ENCODE measurements at places on chromosomes 1 and 21.

GRCh38 chr1:220551718-220552117 lies 23.8 kb downstream of the MARK1 start:
- no peak overlapping the region for H3K27ac ChIP-seq
- no peaks in the 10 kb centered on the region for H3K36me3 ChIP-seq
- no peak overlapping the region for H3K4me3 ChIP-seq
- no peaks in the 10 kb centered on the region for H3K27me3 ChIP-seq
- no peaks in the 10 kb centered on the region for H3K4me1 ChIP-seq

DNA sequence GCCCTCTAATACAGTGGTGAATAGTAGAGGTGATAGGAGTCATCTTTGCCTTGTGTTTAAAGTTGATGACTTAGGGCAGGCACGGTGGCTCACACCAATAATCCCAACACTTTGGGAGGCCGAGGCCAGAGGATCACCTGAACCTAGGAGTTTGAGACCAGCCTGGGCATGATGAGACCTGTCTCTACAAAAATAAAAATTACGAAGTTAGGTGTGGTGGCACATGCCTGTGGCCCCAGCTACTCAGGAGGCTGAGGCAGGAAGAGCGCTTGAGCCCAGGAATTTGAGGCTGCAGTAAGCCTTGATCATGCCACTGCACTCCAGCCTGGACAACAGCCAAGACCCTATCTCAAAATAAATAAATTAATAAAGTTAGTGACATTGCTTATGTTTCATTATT lies 26.6 kb downstream of the CAPZA1 start:
- no peak overlapping the region for H3K27ac ChIP-seq
- no peaks in the 10 kb centered on the region for H3K27me3 ChIP-seq
- no peak for DNase-seq

DNA sequence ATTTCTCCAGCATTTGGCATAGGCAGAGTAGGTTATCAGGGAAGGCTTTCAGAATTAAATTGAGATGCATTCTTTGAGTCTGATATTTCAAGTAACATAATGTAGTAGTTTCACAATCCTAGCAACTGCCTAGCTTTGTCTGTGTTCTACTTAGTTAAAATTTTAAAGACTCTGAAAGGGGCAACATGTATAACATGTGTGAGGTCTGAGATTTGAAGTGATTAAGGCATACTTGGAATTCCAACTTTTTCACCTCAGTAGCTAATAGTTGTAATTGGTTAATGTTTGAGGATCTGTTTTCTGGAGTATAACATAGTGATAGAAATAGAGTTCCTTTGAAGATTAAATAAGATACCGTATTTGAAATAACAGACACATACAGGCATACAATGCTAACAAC lies 335.2 kb upstream of the BEND5 start:
- H3K36me3 ChIP-seq: no peaks in the 10 kb centered on the region
- no peaks in the 10 kb centered on the region for H3K4me1 ChIP-seq
- no peaks in the 10 kb centered on the region for H3K27me3 ChIP-seq
- no peak overlapping the region for H3K27ac ChIP-seq
- no peak for DNase-seq
- H3K4me3 ChIP-seq: no peak overlapping the region

- DNase-seq: no peak
- H3K4me1 ChIP-seq: peaks cover 8% of the 10 kb centered on the region
- H3K4me3 ChIP-seq: peak overlapping the region; percentile 41
- no peak overlapping the region for H3K27ac ChIP-seq
- no peaks in the 10 kb centered on the region for H3K36me3 ChIP-seq
Observed at GRCh38 chr21:26965040-26965906, 1.6 kb downstream of the ADAMTS5 start.

DNA sequence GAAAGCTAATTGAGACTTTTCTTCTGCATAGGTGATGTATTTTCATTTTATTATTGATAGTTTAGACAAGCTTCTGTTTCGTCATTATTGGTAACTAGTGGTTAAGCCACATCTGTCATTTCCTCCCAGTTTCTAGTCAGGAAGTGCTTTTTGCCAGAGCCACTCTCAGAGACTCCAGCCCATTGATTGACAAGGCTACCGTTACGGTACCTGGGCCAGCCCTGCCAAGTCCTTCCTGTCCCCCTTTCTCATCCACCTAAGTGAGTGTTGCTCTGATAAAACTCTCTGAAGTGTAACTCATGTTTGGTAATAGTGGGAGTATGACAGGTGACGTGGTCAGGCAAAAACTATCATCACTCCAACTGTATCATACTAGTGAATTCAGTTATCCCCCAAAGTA lies 29.6 kb upstream of the AGL start:
- H3K27me3 ChIP-seq: no peaks in the 10 kb centered on the region
- H3K36me3 ChIP-seq: no peaks in the 10 kb centered on the region
- no peaks in the 10 kb centered on the region for H3K4me1 ChIP-seq
- H3K4me3 ChIP-seq: no peak overlapping the region
- H3K27ac ChIP-seq: no peak overlapping the region
- DNase-seq: no peak

Data from H1 (cell line).